Suprapubic skin (tissue), 4 donors: ENCODE measurements at places on chromosomes 13 and 19.
A peak's percentile ranks its signal among the peaks of the same experiment; 100 is the strongest.

DNA sequence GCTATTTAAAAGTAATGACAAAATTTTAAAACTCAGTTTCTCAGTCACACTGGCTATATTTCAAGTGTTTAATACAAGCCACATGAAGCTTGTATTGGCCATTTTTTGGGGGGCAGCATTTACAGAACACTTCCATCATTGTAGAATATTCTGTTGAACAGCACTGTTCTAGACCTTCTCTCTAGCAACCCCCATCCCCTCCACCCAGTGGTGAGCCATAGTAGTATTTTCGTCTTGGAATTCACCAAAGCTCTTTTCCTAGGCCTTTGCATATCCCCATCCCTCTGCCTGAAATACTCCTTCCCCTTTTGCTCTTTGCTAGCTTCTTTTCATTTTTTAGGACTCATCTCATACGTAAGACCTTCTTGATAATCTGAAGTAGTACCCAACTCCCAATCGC, 99.5 kb downstream of the ZC3H13 start:
- H3K4me3 ChIP-seq = no peak overlapping the region
- H3K27me3 ChIP-seq = no peaks in the 10 kb centered on the region
- H3K27ac ChIP-seq = no peak overlapping the region
- DNase-seq = no peak
- peaks cover 19% of the 10 kb centered on the region for H3K36me3 ChIP-seq

- no peaks in the 10 kb centered on the region for H3K36me3 ChIP-seq
- no peaks in the 10 kb centered on the region for H3K27me3 ChIP-seq
- H3K4me3 ChIP-seq = no peak overlapping the region
- no peaks in the 10 kb centered on the region for H3K4me1 ChIP-seq
- no peak overlapping the region for H3K27ac ChIP-seq
Observed at GRCh38 chr19:18211683-18212082, 7.8 kb upstream of the RAB3A start.

DNA sequence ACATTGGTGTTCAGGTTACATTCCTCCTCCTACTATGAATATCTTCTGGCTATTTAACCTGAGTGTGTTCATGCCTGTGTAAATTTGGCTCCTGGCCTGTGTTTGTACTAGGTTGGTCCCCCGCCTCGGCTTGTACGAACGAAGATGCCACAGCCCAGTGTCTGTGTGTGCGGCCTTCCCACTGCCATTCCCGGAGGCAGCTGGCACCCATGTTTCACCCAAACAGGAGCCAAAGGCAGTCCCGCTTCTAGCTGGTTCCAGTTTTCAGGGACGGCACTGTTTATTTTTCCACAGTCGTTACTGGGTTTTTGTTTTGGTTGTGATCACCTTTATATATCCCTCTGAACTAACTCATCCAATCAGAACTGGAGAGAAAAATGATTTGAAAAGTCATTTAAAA, 102.5 kb upstream of the ZNF536 start:
- H3K4me1 ChIP-seq = no peaks in the 10 kb centered on the region
- H3K36me3 ChIP-seq = no peaks in the 10 kb centered on the region
- DNase-seq = no peak
- no peak overlapping the region for H3K4me3 ChIP-seq
- no peak overlapping the region for H3K27ac ChIP-seq
- peaks cover 35% of the 10 kb centered on the region for H3K27me3 ChIP-seq

DNA sequence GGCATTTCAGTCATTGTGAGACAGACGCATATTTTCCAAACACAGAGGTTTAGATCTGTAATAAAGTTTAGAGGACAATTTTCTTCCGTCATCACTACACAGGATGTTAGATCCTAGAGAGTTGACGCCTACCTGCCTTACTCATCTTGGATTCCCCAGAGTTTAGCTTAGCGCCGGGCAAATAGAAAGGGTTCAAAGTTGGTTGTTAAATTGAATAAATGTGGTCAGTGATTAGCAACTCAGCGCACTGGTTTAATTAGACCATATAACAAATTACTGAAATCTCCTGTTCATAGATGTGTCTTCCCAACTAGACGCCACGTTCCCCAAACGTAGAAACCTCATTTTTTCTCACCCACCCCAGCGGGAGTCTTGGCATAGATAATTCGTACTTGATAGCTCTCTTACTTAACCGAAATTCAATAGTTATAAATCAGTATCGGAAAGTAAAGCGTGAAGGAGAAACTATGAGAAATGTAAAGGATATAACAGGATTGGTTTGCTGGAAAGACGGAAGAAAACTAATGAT, 726 bp upstream of the UFM1 start:
- H3K27me3 ChIP-seq = no peaks in the 10 kb centered on the region
- H3K4me1 ChIP-seq = peaks cover 33% of the 10 kb centered on the region
- peak overlapping the region; percentile 91 for H3K27ac ChIP-seq
- DNase-seq = no peak

DNA sequence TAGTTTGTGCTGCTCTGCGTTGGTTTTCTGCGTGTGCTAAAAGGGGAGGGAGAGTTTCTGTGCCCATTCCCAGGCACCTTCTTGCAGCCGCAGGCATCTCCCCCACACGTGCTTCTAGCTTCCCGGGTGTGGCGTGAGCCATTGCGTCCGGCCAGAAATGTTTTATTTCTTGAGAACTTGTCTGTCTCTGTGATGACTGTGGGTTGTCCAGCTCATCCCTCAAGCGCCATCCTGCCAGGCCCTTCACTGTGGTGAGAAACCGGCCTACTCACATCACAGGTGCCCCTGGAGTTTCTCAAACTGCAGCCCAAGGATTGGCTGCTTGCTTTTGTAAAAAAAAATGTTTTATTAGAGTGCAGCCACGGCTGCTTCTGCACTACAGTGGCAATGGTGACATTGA, 24.2 kb downstream of the EPN1 start:
- no peaks in the 10 kb centered on the region for H3K27me3 ChIP-seq
- peak; percentile 25 for DNase-seq
- no peak overlapping the region for H3K27ac ChIP-seq
- H3K36me3 ChIP-seq = peaks cover 58% of the 10 kb centered on the region
- no peaks in the 10 kb centered on the region for H3K4me1 ChIP-seq
- no peak overlapping the region for H3K4me3 ChIP-seq

DNA sequence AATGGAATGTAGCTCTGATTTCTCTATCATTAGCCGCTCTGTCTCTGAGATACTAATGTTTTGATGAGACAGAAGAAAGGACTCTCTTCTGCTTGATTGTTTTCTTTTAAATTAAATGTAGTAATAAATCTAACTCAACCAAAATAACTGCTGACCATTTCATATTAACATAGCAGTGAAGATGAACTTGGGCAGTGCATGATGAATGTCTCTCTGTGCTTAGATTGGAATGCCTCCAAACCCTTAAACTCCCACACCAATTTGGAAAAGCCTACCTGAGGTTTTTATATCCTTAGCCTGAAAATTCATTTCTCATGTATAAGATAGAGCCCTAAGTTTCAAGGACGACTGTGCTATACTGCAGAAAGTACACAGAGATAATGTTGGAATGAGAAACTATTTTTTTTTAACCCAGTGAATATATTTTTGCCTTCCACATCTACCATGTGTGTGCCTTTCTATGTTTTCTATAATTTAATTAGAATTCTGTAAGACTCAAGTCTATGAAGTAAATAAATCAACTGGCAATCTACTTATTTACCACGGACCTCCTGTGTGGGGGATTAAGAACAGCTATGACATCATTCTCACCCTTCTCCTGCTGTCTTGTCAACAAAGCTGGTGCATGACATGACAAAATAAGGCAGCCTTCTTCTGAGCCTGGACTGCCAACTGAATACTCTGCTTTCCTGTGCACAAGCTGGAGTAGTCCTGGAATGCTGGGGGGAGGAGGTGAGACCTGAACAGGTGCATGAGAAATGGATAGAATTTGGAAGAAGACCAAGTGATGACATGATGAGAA, 155.5 kb downstream of the FGF9 start:
- H3K36me3 ChIP-seq = no peaks in the 10 kb centered on the region
- DNase-seq = no peak
- H3K27ac ChIP-seq = no peak overlapping the region
- H3K27me3 ChIP-seq = no peaks in the 10 kb centered on the region
- H3K4me3 ChIP-seq = no peak overlapping the region
